ENCODE measurements at places on chromosomes 2 and 18. TPM values are rescaled to one million over a fixed set of nuclear protein-coding genes. Genes with fewer than 3 reads are reported as not detected.

The CRACDL gene
- total RNA-seq = 7.7 TPM

DNA sequence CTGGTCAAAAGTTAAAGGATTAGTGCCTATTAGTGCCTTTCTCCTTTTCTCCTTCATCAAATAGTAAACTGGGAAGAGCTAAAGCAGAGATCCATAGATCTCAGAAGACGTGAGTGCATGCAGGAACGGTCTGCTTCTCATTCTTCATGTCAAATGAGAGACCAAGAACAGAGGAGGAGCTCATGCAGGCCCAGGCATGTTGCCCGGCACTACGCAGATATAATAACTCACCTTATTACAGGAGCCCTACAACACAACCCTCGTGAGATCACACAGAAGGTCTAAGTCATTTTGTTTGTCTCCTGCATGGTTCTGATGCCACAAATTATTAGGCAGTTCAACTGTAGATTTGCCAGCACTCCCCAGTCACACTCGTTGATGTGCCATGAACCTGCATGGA is 71.8 kb downstream of the CMPK2 start:
- DNase-seq = no peak

DNA sequence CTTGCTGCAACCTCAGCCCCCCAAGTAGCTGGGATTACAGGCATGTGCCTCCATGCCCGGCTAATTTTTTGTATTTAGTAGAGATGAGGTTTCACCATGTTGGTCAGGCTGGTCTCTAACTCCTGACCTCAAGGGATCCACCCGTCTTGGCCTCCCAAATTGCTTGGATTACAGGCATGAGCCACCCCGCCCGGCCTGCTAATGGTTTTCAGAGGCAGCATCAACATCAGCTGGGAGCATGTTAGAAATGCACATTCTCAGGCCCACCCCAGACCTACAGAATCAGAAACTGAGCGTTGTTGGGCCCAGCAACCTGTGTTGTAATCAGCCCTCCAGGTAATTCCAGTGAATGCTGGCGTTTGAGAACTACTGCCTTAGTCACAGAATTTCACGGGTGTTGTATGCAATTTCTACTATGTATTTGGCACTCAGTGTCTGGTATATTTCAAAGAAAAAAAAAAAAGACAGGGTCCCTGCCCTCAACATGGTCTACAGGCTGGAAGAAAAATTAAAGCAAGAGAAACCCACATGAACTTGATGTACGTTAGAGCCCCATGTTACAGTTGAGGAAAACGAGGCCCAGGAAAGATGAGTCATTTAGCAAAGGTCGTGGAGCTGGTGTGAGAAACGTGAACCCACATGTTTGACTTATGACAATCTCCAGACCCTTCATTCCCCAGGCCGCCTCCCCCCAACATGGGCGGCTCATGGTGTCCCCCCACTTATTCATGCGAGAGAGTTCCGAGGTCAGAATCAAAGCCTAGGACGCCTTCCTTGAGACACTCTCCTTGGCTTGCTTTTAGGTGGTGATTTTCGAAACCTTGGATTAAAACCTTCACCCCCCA is 35.3 kb downstream of the SH3BP4 start:
- no peak for DNase-seq

DNA sequence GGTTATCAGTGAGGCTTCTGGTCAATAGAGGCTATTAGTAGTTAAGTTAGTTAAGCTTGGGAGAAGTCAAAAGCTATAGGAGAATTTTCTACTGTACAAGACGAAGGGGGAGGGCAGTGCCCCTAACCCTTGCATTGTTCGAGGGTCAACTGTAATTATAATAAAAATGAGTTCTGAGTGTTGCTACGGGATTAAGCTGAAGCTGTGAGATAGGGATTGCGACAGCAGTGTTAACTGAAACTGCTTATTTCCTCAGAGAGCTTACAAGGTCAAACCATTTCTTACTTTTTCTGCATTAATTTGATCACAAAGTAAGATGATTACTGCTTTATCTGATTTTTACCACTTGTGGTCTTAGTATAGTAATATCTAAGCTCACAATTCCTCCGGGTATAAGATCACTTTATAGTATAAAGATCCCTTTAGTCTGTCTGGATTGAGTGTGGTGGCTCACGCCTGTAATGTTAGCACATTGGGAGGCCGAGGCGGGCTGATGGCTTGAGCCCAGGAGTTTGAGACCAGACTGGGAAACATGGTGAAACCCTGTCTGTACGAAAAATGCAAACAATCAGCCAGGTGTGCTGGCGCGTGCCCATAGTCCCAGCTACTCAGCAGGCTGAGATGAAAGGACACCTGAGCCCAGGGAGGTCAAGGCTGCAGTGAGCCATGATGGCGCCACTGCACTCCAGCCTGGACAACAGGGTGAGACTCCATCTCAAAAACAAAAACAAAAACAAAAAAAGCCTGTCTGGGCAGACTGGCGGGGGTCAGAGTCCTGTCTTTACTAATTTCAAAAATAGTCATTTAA is 119.5 kb upstream of the TLK1 start:
- no peak for DNase-seq

The EIF2B4 gene
- 40.0 TPM for total RNA-seq

DNA sequence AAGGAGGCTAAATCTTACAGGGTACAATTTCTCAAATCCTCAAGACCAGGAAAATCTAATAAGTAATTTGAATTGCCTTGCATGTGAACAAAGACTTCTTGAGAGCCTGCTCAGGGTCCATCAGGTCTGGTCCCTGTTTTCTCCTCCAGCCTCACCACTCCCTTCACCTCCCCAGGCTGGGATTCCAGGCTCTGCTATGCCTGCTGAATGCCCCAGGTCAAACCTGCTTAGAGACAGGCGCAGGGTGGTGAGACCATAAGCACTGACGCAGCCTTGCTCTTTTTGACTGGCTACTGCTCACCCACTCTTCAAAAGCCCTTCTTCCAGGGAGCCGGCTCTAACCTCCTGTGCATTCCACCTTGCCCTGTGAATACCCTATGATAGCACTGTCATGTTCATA is 356.4 kb upstream of the ACVR2A start:
- DNase-seq = no peak

- peak; percentile 42 for DNase-seq
Measured at GRCh38 chr18:48408111-48408726, 964 bp downstream of the ZBTB7C start.

DNA sequence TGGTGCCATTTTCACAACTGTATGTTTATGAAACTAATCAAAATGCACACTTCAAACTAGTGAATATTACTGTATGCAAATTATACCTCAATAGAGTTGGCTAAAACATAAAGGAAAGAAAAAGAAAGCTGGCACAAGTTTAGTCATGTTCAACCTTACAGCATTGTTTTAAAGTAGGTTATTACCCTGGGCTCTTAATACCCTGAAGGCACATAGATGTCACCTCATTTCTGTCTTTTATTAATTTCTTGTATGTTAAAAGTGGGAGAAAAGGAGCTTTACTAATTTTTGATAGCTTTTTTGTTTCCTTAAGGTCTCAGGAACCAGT is 32.7 kb downstream of the TMEM131 start:
- DNase-seq = no peak

DNA sequence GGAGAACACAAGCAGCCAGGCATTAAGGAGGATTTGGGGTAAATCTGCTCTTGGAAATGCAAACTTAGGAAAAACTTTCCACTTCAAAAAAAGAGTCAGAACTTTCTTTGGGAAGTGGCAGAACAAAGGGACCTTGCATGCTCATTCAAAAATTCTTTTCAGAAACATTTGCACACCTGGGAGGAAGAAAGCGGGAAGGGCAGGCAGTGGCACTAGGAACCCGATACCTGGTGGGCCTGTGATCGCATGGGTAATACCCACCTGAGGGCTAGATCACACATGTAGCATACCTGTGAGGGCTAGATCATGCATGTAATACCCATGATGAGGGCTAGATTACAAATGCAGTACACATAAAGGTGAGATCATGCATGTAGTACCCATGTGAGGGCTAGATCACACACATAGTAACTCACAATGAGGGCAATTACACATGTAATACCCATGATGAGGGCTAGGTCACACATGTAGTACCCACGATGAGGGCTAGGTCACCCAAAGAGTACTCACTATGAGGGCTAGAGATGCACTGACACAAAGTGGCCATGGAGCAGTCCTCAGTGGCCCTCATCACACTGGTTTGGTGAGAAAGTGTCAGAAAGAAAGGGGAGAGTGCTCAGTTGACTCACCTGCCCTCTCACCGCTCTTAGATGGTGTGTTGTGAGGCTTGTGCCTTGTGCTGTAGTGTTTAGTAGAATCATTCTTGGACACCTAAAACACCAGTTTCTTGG is 212.5 kb downstream of the DLGAP1 start:
- DNase-seq = no peak

DNA sequence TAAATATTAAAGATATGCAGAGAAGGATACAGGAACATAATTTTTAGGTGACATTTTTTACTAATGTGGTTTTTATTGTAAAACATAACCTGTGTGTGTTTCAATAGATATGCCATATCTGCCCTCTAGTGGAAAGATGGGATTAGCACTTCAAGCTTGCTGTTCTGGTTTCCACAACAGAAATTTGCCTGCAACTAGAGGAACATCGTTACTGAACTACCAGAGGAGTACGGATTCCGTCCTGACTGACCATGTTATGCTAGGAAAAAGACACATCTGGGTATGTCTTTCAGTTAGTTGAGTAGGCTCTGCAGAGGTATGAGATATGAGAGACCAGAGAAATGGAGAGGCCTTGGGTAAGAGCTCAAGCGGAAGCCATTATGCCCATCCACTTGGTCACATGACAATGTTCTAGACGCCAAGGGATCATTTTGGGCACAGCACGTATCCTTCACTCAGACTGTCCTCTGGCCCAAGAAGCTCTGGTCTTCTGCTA is 104.9 kb downstream of the MBD2 start:
- no peak for DNase-seq

DNA sequence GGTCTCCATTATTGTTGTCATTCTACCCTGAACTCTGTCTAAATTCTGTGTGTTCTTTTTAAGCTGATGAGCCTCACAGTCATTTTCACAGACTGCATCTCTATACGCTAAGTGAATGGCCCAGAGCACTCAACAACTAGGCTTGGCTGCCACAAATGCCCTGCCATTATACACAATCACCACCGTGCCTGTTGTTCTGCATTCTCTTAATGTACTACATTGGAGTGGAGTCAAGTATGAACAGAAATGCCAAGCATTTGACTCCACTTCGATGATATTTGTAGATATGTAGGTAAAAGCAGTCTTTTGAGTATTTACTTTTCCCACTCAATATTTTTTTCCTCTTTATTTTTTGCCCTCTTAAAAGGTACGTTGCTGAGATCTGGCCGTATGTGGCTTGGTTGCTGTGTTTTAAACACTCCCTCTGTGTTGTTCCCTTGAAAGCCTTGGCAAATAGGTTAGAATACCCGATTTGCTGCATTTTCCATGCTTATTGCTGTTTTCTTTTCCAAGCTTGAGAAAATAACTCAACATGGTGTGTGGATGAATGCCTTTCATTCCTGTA is 36.2 kb upstream of the TMEFF2 start:
- no peak for DNase-seq

DNA sequence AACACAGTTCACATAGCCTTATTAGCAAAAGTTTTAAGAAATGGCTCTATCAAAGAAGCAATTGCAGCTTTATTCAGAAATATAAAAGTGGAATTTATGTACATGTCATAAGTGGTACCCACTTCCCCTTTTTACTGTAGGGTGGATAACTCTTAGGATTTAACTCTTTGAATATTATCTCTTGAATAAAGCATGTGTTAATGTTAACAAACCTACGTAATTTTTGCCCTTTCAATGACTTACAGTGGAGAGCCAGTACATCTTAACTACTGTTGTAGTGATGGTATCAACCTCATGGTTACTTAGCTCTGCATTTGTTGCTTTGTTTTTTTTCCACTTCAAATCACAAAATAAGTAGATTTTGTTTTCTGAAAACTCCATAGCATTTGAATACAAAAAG is 8.8 kb downstream of the NABP1 start:
- DNase-seq = no peak

The UGT1A4 gene
- not detected for total RNA-seq

GRCh38 chr2:239736358-239737143 is 288.6 kb downstream of the NDUFA10 start:
- DNase-seq = no peak

DNA sequence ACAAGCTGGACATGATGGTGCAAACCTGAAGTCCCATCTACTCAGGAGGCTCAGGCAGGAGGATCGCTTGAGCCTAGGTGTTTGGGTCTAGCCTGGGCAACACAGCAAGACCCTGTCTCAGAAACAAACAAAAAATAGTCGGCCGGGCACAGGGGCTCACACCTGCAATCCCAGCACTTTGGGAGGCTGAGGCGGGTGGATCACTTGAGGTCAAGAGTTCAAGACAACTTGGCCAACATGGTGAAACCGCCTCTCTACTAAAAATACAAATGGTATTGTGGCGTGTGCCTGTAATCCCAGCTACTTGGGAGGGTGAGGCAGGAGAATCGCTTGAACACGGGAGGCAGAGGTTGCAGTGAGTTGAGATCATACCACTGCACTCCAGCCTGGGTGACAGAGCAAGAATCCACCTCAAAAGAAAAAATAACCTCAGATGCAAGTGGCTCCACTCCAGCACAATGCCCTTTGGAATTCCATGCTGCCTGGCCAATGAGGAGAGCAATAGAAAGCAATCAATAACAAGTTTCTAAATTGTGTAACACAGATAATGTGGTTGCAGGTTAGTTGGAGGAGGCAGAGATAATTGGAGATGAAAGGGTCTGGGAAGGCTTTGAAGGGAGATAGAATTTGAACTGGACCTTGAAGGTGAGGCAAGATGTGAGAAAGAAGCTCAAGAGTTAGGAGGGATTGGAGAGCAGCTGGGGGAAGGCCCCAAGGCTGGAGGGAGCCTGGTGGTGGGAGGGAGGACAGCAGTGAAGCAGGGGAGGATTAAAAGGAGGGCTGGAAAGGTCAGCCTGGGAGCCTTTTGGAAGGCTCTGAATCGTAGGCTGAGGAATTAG is 6.0 kb downstream of the TTC31 start:
- no peak for DNase-seq

The SLC9A4 gene
- total RNA-seq = not detected

The NABP1 gene
- total RNA-seq = 19.8 TPM

The CNTNAP5 gene
- total RNA-seq = not detected

The IL1B gene
- total RNA-seq = 2.2 TPM

DNA sequence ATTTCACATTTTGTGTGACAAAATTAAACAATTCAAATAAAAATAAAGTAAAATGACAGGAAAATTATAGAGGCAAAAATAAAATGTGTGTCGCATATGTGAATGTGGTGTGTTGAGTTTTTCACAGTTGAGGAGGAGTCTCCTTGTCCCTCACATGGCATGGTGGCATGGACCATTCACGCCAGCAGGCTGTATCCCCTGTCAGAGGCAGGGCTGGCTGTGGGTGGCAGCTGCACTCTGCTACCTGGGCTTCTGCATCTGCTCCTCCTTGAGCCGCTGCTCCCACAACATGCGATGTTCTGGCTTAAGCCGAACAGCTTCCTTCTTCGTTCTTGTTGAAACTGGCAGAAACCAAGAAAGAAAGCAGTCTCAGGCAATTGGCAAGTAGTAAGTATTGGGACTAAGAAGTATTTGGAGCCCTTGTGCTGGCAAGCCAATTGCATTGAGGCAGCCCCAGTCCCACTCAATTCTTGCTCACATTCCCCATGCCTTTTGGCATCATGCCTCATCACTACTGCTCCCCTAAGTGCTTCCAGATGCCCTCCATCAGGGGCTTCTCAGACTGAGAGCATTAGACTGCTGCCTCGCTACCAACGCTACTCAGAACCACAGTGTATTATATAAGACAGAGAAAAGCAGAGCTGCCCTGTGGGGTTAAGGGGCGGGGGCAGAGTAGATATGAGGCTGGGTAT is 177.9 kb upstream of the NABP1 start:
- DNase-seq = no peak
